ENCODE measurements at places on chromosomes 6 and 20.

DNA sequence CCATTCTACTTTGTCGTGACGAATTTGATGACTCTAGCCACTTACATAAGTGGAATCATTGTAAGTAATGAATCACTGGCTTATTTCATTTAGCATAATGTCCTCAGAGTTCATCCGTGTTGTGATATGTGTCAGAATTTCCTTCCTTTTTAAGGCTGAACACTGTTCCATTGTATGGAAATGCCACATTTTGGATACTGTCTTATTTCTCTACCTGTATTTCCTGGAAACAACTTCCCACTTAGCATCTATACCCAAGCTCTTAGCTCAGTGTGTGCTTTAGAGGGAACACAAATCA, 28.8 kb upstream of the GGTLC1 start:
- DNase-seq, result no peak

DNA sequence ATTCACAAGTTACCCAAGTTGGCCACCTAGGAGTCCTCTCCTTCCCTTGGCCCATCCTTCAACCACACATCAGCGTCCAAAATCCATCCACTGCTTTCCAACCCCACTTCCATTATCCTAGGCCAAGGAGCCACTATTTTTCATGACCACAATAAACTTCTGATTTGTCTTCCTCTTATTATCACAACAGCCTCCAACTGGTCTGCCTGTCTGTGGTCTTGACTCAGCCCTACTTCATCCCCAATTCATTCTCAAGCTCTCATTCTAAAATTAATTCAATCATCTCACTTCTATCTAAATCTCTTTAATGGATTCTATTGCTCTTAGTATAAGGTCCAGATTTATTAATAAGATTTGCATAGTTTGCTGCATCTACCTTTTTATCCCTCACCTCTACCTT, 189.0 kb upstream of the PRDM1 start:
- DNase-seq, result no peak

- no peak for DNase-seq
Measured at GRCh38 chr6:21732731-21733130, 139.2 kb downstream of the SOX4 start.

DNA sequence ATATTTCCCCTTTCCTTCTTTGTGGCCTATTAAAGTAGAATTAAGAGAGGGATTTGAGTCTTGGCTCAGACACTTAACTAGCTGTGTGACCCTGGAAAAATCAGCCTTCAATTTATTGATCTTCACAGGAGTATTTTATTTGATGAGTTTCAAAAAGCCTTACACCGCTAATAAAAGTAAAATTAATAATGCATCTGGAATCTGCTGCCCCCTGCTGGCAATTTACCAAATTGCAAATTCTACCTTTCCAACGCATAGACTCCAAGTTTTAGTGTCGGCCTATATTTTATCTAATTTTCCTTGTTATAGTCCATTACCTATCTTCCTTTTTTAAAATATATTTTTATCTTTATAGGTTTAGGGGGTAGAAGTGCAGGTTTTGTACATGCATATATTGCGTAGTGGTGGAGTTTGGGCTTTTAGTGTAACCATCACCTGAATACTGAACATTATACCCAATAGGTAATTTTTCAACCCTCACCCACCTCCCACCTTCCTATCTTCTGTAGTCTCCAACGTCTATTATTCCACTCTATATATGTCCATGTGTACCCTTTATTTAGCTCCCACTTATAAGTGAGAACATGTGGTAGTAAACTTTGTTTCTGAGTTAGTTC, 46.3 kb downstream of the GOPC start:
- DNase-seq, result peak; percentile 71

DNA sequence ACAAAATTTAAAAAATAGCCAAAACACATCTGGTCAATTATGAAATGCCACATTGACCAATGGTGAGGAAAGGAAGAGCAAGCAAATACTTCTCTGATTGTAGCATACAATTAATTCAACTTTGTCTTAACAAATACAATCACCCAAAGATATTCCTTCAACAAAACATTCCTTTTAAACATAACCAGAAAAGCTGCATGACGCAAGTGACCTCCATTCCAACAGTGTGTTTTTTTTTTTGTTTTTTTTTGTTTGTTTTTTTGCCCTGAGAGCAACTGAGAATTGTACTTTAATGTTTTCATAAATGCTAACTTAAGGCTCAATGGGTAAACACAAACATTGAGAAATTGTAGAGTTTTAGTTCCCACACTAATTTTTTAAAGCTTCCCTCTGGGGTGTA, 184.4 kb downstream of the PTPRK start:
- no peak for DNase-seq

- peak; percentile 13 for DNase-seq
Measured at GRCh38 chr6:151716526-151716932, 91.0 kb upstream of the ESR1 start.

DNA sequence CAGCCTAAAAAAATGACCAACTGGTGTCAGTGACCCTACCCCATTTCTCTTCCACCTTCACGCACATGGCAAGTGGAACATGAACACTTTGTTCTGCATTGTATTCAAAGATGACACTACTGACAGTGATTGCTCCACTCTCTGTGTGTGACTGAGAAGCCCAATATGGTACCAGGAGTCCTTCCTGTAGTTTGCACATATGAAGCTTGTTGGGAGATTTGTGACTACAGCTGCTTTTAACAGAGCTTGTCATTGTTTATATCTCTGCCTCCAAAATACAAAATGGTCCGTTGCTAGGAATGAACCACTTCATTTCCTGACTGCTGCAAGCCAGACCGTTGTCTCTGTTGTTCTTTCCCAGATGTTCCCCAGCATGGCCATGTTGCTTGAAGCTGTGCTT, 140.3 kb upstream of the TCF21 start:
- peak; percentile 86 for DNase-seq

DNA sequence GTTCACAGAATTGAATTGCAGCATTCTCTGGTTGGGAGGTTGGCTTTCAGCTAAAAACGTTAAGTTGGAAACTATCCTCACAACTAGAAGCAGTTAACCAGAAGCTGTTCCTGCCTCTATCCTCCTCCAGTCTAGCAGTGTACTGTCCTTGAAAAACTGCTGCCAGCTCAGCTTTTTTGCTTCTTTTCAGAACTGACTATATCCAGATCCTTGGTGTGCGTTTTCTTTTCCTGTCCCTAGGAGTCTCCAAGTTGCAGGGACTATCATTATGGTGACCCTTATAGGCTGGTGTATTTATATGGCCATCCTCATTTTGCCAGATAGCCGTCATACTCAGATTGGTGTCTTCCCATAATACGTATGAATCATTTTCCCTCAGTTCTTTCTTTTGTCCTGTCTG, 5.5 kb downstream of the ITCH start:
- DNase-seq, result peak; percentile 34

DNA sequence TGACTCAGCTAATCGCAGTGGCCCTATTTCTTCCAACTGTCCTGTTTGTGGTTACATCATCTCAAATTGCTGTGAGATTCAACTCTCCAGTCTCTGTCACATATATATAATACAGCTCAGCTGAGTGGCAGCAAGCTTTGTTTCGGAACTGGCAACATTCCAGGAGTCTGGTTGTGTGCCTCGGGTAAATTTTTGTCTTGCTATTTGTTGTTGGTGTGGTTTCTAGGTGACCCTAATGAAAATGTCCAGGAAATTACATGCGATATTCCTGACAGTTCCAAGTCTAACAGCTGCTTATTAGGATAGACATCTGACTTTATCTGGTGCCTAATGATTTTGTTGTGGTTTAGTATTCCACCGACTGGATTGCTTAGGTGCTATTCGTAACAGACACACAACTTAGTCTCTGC, 581.8 kb downstream of the CD109 start:
- DNase-seq, result peak; percentile 82

DNA sequence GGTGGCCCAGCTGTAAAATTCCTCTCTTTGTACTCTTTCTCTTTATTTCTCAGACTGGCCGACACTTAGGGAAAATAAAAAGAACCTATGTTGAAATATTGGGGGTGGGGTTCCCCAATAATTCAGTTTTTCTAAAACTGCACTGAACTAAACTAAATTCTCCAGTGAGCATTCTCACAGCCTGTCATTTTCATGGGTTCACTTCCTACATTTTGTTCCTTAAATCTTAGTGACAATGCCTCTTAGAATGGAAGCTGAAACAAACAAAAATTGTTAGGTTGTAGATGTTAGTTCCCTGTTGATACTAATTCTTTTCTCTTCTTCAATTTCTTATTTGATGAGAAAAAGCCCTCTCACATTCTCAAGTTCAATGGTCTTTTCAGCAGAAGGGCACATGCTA, 35.8 kb upstream of the IFNGR1 start:
- DNase-seq, result no peak

- no peak for DNase-seq
Measured at GRCh38 chr6:131225959-131226358, 90.7 kb downstream of the AKAP7 start.

DNA sequence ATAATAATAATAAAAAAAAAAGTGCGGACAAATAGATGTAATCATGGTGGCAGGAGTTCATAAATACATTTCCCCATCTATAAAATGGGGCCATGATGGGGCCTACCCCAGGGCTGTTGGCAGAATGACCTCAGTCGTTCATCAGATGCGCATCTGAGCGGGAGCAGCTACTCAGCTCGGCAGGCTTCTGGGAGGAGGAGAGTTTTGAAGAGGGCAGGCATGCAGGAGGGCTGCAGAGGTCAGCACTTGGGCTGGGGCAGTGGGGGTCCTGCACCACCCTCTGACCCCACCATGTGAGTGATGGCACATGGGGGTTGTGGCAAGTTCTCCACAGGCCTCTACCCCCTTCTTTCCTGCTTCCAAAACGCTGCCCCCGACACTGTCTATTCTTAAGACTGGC, 373.5 kb downstream of the ZFAND3 start:
- no peak for DNase-seq

DNA sequence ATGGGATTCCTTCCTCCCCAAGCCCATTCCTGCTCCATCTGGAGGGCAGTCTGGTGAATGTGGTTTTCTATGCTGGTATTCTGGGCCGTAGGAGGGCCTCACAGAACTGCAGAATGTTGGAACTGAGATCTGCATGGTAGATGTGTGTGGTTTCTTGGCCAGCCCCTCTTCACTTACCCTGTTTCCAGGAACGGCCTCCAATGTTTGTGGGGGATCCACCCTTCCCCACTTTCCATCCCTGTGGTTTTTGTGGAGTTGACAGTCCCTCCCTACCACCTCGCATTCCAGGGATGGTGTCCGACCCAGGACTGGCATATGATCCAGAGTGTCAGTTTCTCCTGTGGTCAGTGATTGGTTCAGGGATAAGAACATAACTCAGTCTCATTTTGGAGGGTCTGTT, 26.7 kb upstream of the TMEM14A start:
- no peak for DNase-seq

DNA sequence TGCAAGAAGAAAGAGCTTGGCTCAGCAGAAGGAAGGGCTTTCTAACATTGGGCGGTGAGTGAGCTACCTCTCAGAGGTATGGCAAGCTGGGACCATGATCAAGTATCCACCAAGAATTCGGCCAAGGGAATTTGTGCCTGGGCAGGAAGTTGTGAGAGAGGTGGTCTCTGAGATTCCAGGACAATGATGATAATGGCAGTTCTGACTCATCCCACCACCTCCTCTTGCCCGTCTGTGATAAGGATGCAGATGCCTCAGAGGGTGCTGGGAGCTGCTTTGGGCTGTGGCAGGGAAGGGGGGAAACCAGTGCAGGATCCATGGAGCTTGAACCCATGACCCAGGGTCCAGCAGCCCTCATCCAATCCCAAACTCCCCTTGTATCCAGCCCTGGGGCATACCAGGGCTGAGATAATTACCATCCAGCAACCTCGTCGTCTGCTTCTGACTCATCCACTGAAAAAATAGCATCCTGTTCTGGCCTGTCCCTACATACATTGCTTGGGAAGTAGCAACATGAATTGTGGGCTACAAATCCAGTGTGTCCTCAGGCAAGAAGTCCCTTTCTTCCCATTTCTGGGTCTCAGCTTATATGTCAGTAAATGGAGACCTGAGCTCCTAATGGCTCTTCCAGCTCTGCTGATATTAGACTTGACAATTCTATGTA, 5.9 kb downstream of the TGM6 start:
- no peak for DNase-seq

DNA sequence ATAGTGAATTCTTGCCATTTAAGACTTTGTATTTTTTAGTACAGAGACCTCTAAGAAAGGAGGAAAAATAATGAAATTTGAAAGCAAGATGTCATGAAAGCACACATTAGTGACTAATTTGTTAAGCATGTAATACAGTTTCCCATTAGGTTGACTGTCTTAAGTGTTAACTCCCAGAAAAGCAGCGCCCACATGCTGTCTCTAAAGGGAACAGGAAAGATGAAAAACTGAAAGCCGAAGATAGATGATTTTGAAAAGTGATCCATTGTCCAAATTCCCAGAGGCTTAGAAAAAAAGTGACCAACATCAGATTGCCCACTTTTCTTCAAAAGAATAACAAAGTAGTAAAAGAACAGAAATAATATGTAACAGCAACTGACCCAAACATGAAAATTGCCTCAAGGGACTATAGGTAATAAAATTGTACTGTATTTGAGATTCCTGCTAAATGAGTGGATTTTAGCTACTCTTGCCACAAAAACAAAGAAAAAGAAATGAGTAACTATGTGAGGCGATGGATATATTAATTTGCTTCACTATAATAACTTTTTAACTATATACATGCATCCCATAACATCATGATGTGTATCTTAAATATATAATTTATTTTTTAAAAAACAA, 83.2 kb upstream of the OGFRL1 start:
- DNase-seq, result no peak

- DNase-seq, result no peak
Measured at GRCh38 chr6:158413814-158414565, 101.7 kb downstream of the TULP4 start.

DNA sequence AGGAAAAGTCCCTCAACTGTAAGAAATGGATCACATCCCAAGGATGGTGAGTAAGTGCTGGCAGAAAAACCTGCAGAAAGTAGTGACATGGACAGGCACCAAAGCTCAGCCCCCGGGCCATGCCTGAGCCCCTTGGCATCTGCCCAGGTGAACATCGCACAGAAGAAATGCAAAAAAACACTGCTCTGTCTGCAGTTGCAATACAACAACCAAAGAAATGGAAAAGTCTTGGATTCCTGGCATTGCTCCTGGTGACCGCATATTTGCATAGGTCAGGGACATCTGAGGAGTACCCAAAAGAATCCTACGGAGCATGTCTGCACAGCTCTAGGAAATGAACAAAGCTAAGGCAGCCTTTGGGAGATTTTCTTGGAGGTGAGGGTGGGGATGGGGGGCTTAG, 63.1 kb upstream of the PTPRT start:
- DNase-seq, result no peak

DNA sequence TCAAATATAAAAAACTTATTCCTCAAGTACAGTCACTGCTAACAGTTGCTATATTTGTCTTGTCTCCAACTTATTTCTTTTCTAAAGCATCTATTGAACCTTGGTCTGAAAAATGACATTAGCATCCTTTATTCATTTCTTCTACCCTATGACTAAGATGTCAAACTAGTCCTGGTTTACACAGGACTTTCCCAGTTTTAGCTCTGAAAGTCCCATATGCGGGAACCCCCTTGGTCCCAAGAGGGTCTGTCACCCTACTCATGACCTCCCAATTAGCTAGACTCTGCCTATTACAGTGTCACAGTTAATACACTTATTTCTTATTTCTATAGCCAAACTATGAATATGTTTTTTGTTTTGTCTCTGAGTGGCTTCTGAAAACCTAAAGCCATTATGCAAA, 37.1 kb downstream of the PLEKHG1 start:
- no peak for DNase-seq

- no peak for DNase-seq
Measured at GRCh38 chr6:55108134-55109130, 65.9 kb upstream of the HCRTR2 start.

GRCh38 chr20:834151-834746, 734 bp downstream of the FAM110A start:
- DNase-seq, result no peak

- peak; percentile 87 for DNase-seq
Measured at GRCh38 chr6:109002051-109002697, 92.5 kb downstream of the SESN1 start.

- DNase-seq, result no peak
Measured at GRCh38 chr6:141261672-141262060, 871.1 kb upstream of the GJE1 start.
